Esophagus squamous epithelium (tissue), 5 donors: ENCODE measurements at places on chromosomes 11 and 22.

DNA sequence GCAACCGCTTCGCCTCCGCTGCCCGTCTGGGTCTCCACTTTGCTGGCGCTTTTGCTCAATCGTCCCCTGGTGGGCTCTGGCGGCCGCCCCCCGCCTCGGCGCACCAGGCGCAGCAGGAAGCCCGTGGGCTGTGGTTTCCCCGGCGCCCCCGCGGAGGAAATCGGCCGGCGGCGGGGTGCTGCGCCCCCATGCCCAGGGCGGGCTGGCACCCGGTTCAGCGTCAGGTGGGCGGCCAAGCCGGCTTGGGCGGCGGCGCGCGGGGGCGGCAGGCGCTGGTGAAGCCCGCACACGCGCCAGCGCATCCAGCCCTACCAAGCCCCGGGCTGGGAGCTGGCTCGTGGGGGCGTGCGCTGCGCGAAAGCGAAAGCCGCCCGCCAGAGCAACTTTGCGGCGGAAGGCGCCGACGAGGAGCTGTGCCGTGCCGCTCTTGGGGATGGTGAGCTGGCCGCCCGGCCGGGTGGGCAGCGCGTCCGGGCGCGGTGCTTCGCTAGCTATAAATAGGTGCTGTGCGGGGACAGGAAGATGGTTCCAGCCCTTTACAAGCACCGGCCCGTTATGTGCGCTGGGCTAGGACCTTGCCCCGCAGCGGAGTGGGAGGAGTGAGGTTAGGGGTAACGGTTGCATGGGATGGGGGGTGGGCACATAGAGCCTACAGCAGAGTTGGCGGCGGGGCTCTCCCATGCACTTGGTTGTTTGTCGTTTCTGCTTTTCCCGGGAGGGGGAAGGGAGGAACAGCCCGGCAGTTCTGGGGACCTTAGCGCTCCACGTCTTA lies 25.0 kb upstream of the SUSD2 start:
- peaks cover 13% of the 10 kb centered on the region for H3K4me1 ChIP-seq
- no peaks in the 10 kb centered on the region for H3K27me3 ChIP-seq
- no peak for DNase-seq
- H3K36me3 ChIP-seq, result no peaks in the 10 kb centered on the region
- peak overlapping the region; percentile 67 for H3K27ac ChIP-seq
- peak overlapping the region; percentile 82 for H3K4me3 ChIP-seq

DNA sequence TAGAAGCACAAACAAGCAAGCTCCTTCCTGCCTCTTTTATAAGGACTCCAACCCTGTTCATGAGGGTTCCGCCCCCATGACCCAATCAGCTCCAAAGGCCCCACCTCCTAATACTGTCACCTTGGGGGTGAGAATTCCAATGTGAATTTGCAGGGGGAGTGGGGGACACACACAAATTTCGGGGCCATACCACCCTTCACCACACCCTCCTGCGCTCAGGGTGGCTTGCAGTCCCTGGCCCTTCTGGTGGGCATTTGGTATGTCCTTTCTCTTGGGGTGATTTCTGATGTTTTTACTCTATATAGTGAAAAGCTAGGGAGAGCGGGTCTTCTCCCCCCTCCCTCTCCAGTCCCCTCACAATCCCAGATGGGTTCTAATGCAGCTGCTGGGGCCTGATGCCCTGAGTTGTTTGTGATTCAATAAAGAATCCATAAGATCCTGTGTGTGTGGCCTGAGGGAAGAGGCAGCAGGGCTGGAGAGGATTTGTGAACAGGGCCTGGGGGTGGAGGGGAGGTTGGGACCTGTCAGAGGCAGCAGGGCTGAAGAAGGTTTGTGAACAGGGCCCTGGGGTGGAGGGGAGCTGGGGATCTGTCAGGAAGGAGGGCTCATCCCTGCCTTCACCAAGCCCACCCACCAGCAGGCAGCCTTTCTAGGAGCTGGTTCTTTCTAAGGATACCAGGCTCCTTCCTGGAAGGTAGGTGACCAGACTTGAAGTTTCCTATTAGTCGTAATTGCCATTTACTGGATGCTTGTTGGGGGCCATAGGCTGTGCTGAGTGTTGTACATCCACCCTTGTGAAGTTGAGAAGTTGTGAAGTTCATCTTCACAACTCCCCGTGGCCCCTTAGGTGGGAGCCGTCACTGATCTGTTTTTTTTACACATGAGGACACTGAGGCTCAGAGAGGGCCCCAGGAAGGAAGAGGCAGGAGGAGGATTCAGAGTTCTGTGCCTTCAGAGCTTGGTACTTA lies 7.9 kb downstream of the SLC35C1 start:
- no peak overlapping the region for H3K27ac ChIP-seq
- no peak for DNase-seq
- H3K27me3 ChIP-seq, result no peaks in the 10 kb centered on the region
- peaks cover 51% of the 10 kb centered on the region for H3K36me3 ChIP-seq
- peaks cover 6% of the 10 kb centered on the region for H3K4me1 ChIP-seq

DNA sequence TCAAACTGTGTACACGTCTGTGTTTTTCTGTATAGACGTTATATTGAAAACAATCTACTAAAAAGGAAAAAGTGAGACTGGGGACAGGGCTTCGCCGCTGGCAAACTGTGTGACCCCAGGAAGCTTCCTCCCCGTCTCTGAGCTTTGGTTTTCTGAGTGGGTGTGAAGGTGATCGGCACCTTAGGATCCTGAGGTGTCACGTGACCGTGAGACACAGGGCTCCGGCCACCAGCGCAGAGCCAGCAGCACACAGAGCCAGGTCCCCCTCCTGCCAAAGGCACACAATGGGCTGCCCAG lies 32.0 kb downstream of the KIAA0930 start:
- H3K27ac ChIP-seq, result no peak overlapping the region
- H3K36me3 ChIP-seq, result peaks cover 53% of the 10 kb centered on the region
- H3K4me3 ChIP-seq, result no peak overlapping the region
- no peak for DNase-seq

DNA sequence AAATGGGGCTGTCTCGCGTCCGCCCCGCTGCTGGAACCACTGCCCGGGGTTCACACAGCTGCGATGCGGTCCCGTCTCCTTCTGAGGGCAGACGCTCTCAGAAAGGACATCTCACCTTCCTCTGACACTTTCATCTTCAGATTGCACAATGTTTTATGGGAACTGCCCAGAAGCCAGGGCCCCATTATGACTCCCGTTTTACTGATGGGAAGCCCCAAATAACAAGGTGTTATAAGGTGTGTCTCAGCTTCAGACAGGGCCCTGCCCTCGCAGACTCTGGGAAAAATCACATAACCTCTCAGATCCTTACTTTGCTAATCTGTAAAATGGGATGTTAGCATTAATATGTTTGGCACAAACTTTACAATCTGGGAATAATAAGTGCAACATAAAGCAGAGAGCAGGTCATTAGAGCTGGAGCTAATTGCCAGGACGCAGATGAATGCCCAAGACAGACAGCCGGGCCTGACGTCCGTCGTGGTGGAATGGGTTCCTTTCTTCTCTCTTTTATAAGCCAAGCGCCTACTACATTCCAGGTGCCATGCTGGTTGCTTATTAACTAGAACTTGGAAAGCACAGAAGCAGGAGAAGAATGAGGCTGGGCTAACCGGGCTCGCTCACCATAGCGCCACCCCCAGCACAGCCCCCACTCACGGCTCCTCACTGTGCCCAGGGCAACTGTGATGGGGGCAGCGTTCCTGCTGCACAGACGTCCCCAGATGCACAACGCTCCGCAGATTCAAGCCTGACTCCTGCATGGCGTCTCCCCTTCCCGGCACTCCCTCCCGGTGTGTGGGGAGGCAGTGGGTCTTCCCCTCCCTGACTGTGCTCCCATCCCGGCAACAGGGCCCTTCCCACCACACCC lies 43.8 kb downstream of the TRMU start:
- no peak overlapping the region for H3K4me3 ChIP-seq
- no peaks in the 10 kb centered on the region for H3K27me3 ChIP-seq
- no peaks in the 10 kb centered on the region for H3K36me3 ChIP-seq
- peaks cover 20% of the 10 kb centered on the region for H3K4me1 ChIP-seq
- H3K27ac ChIP-seq, result peak overlapping the region; percentile 87

DNA sequence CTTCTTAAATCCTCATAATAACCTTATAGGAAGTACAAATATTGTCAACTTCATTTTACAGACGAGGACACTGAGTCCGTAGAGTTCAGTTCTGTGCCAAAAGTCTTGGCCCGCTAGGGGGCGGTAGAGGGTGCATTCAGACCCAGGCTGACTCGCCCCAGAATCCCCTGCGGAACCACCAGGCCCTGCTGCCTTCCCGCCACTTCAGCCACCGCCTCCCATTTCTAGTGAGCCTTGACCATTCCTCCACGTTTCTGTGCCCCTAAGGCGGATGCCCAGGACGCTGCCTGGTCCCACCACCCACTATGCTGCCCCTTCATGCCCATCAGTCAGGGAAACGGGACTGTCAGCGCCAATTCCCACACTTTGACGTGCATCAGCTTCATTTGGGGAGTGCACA lies 19.1 kb downstream of the SYT13 start:
- H3K27me3 ChIP-seq, result no peaks in the 10 kb centered on the region
- peaks cover 7% of the 10 kb centered on the region for H3K4me1 ChIP-seq
- no peak overlapping the region for H3K27ac ChIP-seq
- DNase-seq, result no peak
- no peaks in the 10 kb centered on the region for H3K36me3 ChIP-seq

- no peaks in the 10 kb centered on the region for H3K27me3 ChIP-seq
- no peak overlapping the region for H3K27ac ChIP-seq
- DNase-seq, result no peak
- no peaks in the 10 kb centered on the region for H3K36me3 ChIP-seq
- peaks cover 1% of the 10 kb centered on the region for H3K4me1 ChIP-seq
Measured at GRCh38 chr11:12822392-12823022, 148.3 kb downstream of the TEAD1 start.

- H3K4me3 ChIP-seq, result no peak overlapping the region
- peaks cover 11% of the 10 kb centered on the region for H3K4me1 ChIP-seq
- H3K36me3 ChIP-seq, result no peaks in the 10 kb centered on the region
- H3K27ac ChIP-seq, result no peak overlapping the region
- H3K27me3 ChIP-seq, result no peaks in the 10 kb centered on the region
Measured at GRCh38 chr11:43738600-43739409, 58.3 kb downstream of the HSD17B12 start.

DNA sequence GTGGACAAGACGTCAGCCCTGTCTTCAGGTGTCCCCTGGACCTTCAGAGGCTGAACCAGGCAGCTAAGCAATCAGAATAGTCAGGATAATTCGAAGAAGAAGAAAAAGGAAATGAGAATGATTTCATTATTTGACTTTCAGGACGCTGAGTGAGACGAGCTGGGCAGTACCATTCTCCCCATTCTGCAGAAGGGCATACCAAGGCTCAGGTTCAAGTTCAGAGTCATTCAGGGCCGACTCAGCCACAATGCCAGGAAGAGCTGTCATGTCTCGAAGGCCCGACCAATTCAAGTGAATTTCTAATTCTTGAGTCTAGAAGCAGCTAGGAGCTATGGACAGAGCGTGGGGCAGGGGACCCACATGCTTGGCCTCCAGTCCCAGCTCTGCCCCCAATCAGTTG lies 33.8 kb upstream of the CD82 start:
- no peak overlapping the region for H3K27ac ChIP-seq
- no peaks in the 10 kb centered on the region for H3K36me3 ChIP-seq
- H3K4me3 ChIP-seq, result no peak overlapping the region
- no peak for DNase-seq
- H3K4me1 ChIP-seq, result no peaks in the 10 kb centered on the region

GRCh38 chr11:31449040-31449439 lies 60.4 kb downstream of the IMMP1L start:
- no peak overlapping the region for H3K4me3 ChIP-seq
- no peak overlapping the region for H3K27ac ChIP-seq
- no peaks in the 10 kb centered on the region for H3K36me3 ChIP-seq
- H3K27me3 ChIP-seq, result no peaks in the 10 kb centered on the region

GRCh38 chr11:57288771-57289579 lies 35.8 kb downstream of the TNKS1BP1 start:
- H3K27me3 ChIP-seq, result peaks cover 27% of the 10 kb centered on the region
- H3K4me1 ChIP-seq, result peaks cover 22% of the 10 kb centered on the region
- H3K27ac ChIP-seq, result no peak overlapping the region
- no peak overlapping the region for H3K4me3 ChIP-seq

DNA sequence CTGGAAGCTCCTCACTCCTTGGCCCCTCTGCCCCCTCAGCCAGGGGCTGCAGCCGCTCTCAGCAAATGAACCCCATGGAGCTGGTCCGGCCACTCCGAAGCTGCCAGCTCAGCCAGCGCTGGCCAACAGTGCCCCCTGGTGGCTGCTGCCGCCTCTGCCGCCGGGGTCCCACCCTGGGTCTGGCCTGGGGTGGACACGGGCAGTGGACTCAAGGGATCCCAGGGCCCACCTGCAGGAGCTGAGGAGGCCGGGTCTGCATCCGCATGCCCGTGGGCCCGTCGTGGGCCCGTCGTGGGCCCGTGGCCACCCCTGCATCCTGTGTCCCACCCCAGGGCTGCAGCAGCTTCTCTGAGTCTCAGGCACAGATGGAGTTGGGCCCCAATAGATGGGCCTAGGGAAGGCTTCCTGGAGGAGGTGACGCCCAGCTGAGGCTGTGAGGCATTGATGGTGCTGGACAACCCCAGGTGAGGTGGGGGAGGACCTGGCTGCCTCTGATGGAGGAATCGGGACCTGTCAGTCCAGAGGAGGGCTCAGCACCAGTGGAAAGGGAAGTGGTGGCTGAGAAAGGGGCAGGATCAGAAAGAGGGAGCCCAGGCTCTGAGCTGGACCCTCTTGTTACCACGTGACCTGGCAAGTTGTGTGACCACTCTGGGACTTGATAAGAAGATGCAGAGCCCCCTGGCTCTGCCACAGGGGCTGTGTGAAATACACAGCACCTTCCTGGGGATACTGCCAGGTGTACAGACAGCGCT lies 522.3 kb downstream of the BRD1 start:
- no peaks in the 10 kb centered on the region for H3K27me3 ChIP-seq
- H3K36me3 ChIP-seq, result no peaks in the 10 kb centered on the region
- no peak for DNase-seq
- H3K4me1 ChIP-seq, result no peaks in the 10 kb centered on the region
- H3K27ac ChIP-seq, result no peak overlapping the region

DNA sequence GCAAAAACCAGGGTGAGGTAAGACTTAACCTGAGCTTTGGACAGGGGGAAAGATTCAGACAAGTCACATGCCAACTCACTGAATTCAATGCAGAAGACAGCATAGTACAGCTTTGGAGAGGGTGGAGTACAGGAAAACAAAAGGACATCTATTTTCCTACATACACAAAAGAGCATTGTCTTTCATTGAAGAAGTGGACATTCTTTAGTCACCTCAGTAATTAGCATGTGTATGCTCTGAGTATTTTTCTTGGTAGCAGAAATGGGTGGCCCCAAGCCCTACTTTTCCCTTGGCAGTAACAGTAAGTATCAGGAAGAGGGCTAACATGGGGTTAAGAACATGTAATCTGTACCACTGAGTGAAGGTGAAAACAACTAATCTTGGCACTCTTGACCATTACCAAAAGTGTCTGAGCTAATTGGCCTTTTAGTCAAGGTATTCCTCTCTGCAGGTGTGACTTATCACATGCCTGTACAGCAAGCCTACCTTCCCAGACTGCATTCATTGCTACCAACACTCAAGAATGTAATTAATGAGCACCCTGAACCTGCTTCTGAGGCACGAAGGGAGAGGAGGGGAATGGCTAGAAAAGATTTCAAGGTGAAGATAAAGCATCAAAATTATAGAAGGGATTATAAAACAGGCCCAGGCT lies 33.9 kb downstream of the SYTL2 start:
- no peaks in the 10 kb centered on the region for H3K4me1 ChIP-seq
- DNase-seq, result no peak
- H3K4me3 ChIP-seq, result no peak overlapping the region
